ENCODE measurements at places on chromosomes 12 and 14.

- DNase-seq, result no peak
Observed at GRCh38 chr14:99212199-99212598, 59.8 kb downstream of the BCL11B start.

DNA sequence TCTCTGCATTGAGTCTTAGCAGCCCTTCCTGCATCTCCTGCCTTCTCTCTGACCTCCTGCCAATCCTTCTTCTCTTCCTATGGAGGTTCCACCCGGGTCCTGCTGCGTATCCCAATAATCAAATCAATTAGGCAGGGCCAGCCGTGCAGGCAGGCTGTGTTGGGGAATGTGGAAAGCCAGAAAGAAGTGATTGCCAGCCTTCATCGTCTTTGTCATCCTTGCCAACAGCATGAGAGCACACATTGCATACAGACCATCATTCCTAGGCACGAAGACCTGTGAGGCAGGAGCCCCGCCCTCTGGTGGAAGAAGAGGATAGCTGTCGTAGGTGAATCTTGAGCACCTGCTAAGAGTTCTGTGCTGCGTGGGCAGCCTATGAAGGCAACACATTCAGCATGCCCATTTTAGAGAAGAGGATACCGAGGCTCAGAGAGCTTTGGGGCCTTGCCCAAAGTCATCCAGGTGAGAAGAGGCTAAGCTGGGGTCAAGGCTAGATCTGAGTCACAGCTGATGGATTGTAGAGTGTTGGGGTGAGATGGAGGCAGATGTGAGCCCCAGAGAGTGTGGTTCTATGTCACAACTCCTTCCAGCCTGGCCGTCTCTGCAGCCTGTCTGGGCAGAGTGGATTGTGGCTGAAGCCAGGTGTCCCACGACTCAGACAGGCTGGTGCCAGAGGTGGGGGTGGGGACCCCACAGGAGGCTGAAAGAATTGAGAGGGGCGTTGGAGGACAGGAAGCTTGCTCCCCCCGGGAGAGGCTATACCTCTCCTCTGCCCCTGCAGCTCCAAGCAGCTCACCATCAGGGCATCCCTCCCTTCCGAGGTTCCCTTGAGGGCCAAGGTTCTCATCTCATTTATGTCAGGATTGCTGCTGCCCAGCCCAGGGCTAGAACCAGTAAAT, 12.7 kb downstream of the C14orf132 start:
- peak; percentile 8 for DNase-seq

DNA sequence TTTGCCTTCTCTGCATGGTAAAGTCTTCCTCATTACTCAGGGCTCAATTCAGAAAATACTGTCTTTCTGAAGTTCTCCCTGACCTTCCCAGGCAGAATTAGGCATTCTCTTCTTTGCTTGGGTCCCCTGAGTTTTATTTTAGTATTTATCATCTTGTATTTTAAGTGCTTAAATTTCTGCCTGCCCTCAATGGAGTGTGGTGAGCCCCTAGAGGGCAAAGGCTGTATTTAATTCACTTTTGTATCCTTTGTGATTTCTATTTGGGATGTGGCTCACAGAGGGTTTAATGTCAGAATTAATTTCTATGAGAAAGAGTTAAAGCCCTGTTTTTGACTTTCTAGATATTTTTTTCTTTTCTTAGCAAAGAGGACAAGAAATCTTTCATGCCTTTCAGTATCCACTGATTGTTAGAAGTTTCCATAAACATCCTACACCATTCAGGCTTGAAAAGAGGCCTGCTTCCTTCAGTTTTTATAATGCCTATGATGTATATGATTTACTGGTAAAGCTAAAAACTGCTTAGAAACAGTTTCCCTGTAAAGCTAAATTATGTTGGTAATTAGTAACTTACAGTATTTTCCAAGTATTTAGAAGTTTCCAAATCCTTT, 55.6 kb upstream of the PTPRB start:
- no peak for DNase-seq

GRCh38 chr12:127459166-127459565, 807.8 kb upstream of the TMEM132C start:
- DNase-seq, result no peak

GRCh38 chr12:54265364-54265812, 14.5 kb downstream of the CBX5 start:
- no peak for DNase-seq

GRCh38 chr12:132471011-132471857, 18.7 kb upstream of the FBRSL1 start:
- no peak for DNase-seq

DNA sequence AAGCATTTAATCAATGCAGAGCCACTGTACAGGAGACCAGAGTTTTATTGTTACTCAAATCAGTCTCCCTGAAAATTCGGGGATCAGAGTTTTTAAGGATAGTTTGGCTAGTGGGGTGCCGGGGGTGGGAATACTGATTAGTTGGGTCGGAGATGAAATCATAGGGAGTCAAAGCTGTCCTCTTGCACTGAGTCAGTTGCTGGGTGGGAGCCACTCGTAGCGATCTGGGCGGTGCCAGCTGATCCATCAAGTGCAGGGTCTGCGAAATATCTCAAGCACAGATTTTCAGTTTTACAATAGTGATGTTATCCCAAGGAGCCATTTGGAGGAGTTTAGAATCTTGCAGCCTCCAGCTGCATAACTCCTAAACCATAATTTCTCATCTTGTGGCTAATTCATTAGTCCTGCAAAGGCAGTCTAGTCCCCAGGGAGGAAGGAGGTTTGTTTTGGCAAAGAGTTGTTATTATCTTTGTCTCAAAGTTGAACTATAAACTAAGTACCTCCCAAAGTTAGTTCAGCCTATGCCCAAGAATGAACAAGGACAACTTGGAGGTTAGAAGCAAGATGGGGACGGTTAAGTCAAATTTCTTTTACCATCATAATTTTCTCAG, 169.4 kb upstream of the PLEKHG7 start:
- no peak for DNase-seq

- no peak for DNase-seq
Observed at GRCh38 chr12:112986291-112986800, 8.0 kb downstream of the OAS2 start.

GRCh38 chr14:69261761-69262331, 1.9 kb downstream of the GALNT16 start:
- DNase-seq, result no peak

DNA sequence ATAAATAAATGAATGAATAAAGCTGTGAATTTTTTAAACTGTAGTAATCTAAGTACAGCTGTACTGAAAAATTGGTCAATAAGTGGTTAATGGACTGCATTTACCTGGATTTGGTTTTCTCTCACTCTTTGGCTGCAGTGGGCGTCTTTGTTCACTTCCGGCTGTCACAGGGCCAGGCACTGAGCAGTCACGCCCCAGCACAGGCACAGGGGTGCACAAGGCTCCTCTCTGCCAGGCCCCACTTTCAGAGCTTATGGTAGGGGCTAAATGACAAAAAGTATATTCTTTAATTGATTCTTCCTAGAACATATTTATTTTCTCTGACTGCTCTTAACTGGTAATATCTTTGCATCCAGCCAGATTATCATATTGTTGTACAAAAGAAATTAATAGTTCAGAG, 70.6 kb upstream of the DYNC1H1 start:
- DNase-seq, result no peak

DNA sequence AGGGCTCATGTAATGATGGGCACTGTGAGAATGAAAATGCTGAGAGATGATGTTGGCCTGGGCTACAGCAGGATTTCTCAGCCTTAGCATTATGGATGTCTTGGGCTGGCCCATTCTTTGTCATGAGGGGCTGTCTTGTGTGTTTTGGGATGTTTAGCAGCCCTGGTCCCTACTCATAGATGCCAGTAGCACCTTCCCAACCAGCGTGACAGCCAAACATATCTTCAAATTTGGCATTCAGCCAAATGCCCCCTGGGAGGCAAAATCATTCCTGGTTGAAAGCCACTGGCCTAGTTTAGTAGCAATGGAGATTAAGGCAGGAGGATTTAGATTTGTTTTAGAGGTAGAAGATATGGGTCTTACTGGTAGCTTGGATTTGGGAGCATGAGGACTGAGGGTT, 26.6 kb downstream of the UBE3B start:
- DNase-seq, result no peak

DNA sequence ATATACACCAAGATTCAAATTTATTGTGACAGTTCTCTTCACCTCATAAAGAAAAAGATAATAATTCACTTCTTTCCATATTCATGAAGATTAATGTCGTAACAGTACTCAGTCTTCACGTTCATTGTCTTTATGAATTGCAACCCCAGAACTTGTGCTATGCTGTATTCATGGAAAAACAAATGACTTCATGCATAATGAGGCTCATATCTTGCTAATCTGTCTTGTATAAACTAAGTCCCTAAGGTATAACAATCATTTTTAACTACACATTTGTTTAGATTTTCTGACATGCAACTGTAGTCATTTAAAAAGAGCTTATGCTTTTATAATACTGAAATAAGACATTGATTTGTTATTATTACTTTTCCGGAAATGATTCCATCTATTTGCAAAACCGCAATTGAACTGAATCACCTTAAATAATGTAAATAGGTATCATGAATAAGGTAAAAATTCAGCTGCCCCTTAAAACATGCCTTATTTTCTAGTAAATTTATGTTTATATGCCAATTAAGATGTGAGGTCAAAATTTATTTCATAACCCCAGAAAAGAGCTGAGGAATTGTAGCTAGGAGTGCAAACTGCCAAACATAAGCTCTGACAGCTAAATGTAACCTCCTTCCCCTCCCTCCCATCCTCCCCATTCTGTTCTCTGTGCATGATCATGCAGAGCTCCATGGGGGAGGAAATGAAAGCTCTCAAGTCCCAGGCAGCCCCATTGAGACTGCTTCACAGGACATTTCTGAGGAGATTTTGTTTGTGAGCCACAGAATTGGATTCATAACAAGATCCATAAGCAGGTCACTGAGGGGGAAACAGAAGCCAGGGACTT, 301.6 kb downstream of the ATP23 start:
- no peak for DNase-seq

DNA sequence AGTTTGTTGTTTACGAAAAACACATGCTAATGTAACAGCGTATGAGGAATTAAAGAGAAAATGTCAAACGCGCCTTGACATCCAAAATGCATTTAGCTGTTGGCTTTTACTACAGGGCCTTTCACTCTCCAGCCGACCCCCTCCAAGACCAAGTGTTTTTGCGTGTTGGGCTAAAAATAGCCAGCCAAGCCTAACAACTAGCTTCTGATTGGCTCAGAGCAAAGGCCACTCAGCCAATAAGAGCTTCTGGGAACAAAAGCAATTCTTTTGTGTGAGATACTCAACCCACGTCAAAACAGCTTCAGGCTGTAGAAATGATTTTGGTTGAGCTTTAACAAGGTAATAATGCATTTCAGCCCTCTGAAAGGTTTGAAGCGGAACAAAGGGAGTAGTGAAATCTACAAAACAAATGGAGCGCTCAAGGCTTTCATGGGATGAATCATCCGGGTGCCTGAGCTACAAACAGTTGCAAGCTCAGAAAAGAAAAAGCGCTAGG, 198.7 kb upstream of the DCN start:
- peak; percentile 11 for DNase-seq

DNA sequence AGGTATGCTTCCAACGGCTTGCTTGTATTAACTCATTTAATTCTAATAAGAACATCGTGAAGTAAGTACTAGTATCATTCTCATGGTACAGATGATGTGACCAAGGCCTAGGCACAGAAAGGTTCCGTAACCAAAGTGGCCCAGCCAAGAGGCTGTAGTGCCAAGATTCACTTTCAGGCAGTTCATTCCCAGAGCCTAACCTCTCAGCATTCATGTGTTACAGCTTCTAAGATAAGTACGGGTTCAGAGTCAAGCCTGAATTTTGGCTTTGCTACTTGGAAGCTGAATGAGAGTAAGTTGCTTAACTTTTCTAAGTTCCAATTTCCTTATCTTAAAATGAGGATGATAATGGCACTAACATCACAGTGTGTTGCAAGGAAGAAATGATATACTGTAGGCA, 379.9 kb downstream of the AEBP2 start:
- DNase-seq, result no peak

- DNase-seq, result no peak
Observed at GRCh38 chr12:26809611-26810285, 23.2 kb downstream of the ITPR2 start.

DNA sequence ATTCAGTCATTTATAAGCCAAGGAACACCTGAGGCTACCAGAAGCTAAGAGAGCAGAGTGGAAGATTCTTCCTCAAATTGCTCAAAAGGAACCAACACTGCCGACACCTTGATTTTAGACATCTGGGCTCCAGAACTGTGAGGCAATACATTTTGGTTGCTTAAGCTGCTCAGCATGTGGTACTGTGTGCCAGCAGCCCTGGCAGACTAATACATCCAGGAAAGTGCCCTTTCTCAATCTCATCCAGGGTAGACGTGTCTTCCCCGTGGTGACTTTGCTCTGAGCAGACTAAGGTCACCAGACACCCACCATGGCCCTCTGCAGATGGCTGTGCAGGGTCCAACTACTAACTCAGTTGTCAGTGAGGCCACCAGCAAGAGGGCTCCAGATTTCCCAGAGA, 122.8 kb downstream of the VRK1 start:
- no peak for DNase-seq

GRCh38 chr12:49974677-49975317, 2.0 kb downstream of the AQP6 start:
- DNase-seq, result no peak

DNA sequence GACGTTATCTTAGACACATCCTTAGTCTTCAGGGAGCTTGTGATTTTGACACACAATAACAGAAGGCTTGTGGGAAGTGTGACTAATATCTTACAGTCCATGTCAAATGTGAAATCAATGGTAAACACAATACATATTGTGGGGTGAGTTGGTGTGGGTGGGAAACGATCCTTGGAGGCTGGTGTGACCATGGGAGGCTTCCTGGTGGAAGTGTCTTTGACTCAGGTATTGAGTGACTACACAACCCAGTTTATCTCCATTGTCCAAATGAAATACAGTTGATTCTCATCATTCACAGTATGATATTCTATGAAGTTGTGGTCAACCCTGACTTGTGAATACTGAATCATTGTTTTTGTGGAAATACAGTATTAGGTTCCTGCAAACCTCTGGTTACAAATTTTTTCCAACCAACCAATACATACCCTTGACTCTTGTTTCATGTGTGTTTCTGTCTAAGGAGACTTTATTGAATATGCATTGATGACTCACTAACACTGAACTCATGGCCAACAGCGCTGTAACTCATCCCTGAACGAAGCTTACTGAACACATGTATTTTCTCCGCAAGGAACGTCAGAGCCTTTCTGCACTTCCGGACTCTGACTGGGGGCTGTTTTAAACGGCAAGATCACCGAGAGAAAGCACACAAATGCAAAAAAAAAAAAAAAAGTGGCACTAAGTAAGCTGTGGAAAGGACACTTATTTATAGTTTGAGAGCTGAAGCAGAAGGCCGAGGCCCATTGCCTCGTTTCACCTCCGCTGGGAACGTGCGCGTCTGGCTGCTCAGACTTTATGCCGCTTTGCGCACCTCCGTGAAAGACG, 59.0 kb downstream of the CLMN start:
- DNase-seq, result peak; percentile 82

DNA sequence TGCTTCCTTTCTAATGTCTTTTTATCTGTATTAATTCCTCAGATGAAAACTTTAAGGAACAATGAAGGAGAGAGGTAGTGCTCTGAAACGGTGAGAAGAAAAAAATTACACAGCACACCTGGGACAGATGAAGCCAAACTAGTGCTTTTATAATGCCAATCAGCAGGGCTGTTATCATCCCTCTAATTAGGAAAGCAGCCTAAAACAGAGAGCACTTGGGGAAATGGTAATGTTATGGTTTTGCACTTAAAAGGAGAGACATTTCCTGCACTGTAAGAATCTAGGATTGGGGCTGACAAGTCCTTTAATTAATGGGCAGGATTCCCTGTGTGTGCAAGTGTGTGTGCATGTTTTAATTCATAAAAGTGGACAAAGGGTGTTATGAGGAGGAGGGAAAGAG, 4.8 kb upstream of the LMO3 start:
- DNase-seq, result no peak

GRCh38 chr14:83940253-83940652, 1589.7 kb upstream of the FLRT2 start:
- DNase-seq, result no peak

Measured in activated CD4-positive, alpha-beta T cell treated with anti-CD3 and anti-CD28 coated beads, Interleukin-2, amount 50 U/mL, for 16 hours (primary cell).